GM12878 (cell line): ENCODE measurements at places on chromosomes 2 and 18. TPM values are rescaled to one million over a fixed set of nuclear protein-coding genes. Genes with fewer than 3 reads are reported as not detected.
A peak's percentile ranks its signal among the peaks of the same experiment; 100 is the strongest.

- DNase-seq = no peak
These were observed 187.5 kb downstream of the TWIST2 start for GRCh38 chr2:239035361-239035814.

GRCh38 chr2:80363330-80363729 is 58.8 kb upstream of the LRRTM1 start:
- DNase-seq = no peak

GRCh38 chr18:75170916-75171315 is 38.0 kb downstream of the PTGR3 start:
- DNase-seq = no peak

MC2R gene
- total RNA-seq = 0.15 TPM in 1 of 2 replicates, not detected in the other

DNA sequence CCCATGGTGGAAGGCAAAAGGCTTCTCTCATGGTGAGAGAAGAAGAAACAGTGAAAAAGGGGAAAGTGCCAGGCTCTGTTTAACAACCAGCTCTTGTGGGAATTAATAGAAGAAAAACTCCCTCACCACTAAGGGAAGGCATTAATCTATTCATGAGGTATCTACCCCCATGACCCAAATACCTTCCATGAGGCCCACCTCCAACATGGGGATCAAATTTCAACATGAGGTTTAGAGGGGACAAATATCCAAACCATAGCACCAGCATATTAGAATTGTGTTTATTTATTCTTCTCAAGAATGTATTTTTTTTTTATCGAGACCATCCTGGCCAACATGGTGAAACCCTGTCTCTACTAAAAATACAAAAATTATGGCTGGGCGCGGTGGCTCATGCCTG is 4.9 kb upstream of the CFLAR start:
- DNase-seq = no peak

EFHD1 gene
- 0.19 TPM in 1 of 2 replicates, not detected in the other for total RNA-seq

- DNase-seq = no peak
These were observed 301.6 kb downstream of the SMAD2 start for GRCh38 chr18:47628893-47629292.

DNA sequence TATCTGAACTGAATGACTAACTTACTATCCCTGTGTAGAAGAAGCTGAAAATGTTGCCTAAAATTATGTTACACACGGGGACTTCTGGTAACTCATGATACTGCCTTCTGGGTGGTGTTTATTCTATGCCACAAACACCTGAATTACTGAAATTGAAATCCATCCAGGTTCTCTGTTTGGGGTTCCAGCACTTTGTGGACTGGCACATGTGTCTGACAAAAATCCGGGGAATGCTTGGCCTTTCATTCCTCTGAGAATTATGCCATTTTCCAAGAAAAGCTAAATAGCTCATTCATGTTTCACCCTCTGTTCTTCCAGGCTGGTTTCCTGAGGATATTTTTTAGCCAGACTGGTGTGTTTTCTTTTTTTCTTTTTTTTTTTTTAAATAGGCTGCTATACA is 59.5 kb upstream of the POU3F3 start:
- no peak for DNase-seq

GRCh38 chr2:40642237-40642636 is 190.3 kb upstream of the SLC8A1 start:
- DNase-seq = no peak

GRCh38 chr2:47269316-47270232 is 114.5 kb upstream of the STPG4 start:
- DNase-seq = no peak

DNA sequence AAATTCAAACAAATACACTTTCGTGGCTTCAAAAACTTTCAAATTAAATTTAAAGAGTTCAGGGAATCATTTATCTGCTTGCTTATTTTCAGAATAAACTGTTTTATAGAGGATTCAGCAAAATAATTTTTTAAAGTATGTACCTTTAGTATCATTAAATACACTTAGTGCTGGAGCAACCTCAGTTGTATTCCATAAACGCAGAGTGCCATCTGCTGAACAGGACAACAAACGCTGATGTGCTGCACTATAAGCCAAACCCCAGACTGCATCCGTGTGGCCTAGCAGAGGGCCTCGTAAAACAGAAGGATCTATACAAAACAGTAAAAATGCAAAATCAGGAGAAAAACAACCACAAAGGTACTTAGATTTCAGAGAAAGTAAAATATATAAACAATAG is 108.6 kb downstream of the STRN start:
- DNase-seq = no peak

GRCh38 chr2:215080545-215080944 is 57.9 kb downstream of the ABCA12 start:
- no peak for DNase-seq

DNA sequence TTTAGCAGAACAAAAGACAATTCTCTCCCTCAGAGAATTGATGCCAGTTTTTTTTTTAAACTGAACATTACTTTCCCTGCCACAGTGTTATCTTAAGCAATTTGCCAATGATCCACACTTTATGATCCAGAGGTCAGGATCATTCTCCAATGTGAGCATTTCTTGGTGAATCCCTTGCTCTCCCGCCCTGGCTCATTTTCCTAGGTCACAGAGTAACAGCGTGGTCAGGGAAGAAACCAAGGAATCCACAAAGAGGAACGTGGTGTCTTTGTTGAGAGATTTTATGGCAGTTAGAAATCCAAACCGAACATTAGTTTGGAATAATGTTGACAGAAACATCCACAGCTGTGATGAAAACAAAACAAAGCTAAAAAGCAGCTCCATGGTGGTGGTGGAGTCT is 250.3 kb downstream of the TTC32 start:
- no peak for DNase-seq

- DNase-seq = no peak
These were observed 395.2 kb downstream of the TGIF1 start for GRCh38 chr18:3845161-3845560.

GRCh38 chr2:65300134-65300760 is 72.6 kb downstream of the ACTR2 start:
- no peak for DNase-seq

DNA sequence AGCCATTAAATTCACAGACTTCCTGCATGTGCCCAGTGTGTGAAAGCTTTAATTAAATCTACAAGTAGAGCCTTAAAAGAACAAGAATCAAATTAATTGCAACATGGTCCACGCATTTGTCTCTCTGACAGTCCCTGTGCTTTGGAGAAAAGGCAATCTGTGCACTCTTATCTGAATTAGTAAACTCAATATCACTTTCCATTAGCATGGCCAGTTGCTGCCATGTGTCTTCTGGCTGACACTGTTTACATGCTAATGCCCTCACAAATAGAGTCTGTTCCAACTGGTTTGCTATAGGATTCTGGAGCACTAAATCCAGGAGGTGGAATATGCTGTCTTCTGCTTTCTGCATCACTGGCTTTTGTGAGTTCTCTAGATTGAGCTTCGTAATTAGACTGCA is 434.5 kb upstream of the RAB12 start:
- DNase-seq = no peak

CCDC148 gene
- not detected in 2 replicates for total RNA-seq

- no peak for DNase-seq
These were observed 662.9 kb downstream of the IRS1 start for GRCh38 chr2:226136739-226137138.

GRCh38 chr2:209719034-209719433 is 52.6 kb upstream of the UNC80 start:
- no peak for DNase-seq

IL1R2 gene
- 0.35 and 0.64 TPM in 2 replicates for total RNA-seq

POU3F3 gene
- total RNA-seq = not detected in 2 replicates

DNA sequence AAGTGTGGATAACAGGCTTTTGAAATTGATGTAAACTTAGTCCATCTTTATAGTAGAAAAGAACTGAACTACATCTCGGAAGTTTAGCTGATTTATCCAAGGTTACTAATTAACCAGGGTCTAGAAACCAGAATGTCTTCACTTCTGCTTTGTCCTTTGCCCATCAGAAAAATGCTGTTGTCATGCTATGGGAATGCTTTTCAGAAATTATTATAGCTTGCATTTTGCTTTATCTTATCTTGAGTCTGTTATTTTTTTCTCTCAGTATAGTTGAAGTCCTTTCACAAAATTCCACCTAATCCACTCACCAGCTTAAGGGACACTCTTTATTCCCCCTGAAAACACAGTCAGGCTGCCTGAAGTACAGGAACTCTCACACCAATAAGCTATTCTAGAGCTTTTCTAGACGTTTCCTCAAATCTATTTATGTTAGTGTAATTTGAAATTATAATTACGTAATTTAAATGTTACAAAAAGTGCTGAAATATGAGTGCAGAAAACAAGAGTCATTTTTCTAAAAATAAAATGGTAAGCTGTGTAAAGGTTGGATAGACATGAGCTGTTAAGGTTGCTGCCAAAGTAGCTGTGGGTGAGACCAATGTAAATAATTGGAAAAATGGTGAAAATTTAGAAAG is 456.3 kb downstream of the TGIF1 start:
- DNase-seq = peak; percentile 11

GRCh38 chr2:44181648-44182047 is 13.0 kb downstream of the PPM1B start:
- DNase-seq = no peak

GRCh38 chr2:11872948-11873269 is 126.5 kb downstream of the LPIN1 start:
- DNase-seq = no peak

- DNase-seq = no peak
These were observed 96.5 kb downstream of the CCDC93 start for GRCh38 chr2:117917223-117917917.

TTLL4 gene
- 49.1 and 51.7 TPM in 2 replicates for total RNA-seq

KIAA2012 gene
- not detected in 2 replicates for total RNA-seq

- no peak for DNase-seq
These were observed 30.5 kb upstream of the RMDN2 start for GRCh38 chr2:37894601-37895000.

GRCh38 chr2:218889937-218890336 is 9.3 kb downstream of the WNT10A start:
- DNase-seq = no peak

DNA sequence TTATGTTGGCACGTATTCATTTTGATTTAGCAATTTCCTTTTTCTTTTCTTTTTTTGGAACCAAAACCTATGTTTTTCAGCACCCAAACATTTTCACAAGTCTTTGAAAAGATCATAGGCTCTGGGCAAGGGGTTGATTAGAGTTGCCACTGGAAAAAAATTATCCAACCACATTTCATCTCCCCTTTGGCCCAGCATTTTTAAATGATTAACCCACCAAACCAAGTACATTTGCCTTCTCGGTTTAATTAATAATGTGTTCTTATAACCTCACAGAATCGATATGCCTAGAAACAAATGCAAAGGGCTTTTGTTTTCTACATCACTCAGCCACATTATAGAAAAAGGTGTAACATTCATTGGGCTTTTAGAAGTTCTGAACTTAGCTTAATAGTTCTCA is 66.1 kb downstream of the CHST9 start:
- DNase-seq = no peak

DNA sequence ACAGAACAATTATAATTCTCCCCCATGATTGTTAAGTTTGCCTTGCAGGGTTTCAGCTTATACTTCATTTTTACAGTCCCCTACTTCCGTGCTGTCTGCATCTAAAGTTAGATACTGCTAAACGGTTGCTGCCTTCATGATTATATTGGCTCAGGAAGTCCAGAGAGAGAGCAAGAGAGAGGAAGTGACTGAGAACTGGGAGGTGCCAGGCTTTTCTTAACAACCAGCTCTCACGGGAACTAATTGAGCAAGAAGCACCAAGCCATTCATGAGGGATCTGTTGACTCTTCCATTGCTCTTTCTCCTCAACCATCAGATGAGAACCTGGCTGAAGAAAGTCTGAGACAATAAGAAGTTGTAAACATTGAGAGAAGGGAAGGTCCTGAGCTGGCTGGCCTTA is 125.5 kb upstream of the SIX2 start:
- no peak for DNase-seq

DNA sequence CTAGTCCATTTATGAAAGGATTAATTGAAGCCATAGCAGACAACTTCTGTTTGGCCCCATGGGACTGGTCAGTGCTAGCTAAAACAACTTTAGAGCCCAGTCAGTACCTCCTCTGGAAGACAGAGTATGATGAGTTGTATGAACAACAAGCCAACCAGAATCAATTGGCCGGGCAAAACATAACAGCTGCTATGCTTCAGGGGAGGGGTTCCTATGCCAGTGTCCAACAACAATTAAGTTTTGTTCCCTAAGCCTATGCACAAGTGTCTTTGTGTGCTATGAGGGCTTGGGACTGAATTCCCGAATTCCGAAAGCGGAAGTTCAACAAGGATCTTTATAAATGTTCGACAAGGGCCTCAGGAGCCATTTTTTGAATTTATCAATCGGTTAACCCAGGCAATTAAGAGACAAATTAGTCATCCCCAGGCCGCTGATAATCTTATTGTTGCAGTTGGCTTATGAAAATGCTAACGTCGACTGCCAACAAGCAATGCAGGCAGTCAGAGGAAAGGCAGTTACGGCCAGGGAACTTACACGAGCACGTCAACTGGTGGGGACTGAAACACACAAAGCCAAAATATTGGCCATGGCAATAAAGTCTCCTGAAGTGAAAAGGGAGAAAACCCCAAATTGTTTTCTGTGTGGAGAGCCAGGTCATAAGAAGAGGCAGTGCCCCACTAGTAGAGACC is 57.9 kb downstream of the ZNF638 start:
- DNase-seq = no peak
